ENCODE measurements at places on chromosomes 5 and 9. TPM values are rescaled to one million over a fixed set of nuclear protein-coding genes. Genes with fewer than 3 reads are reported as not detected.

The GMCL2 gene
- total RNA-seq: not detected

The IL3 gene
- total RNA-seq: 71.9 TPM

The TPPP gene
- 0.38 TPM for total RNA-seq

The ASPN gene
- total RNA-seq: not detected

The SLC45A2 gene
- total RNA-seq: not detected

The CD72 gene
- 6.5 TPM for total RNA-seq

The RAB3C gene
- not detected for total RNA-seq

The LHFPL2 gene
- 1.2 TPM for total RNA-seq

The CLIC3 gene
- total RNA-seq: 3.4 TPM

The AGXT2 gene
- not detected for total RNA-seq

The CDK7 gene
- 40.8 TPM for total RNA-seq

The OSMR gene
- total RNA-seq: not detected

The DHFR gene
- 82.7 TPM for total RNA-seq

The GFM2 gene
- 33.9 TPM for total RNA-seq

The FTMT gene
- not detected for total RNA-seq

The ANKRD18B gene
- total RNA-seq: not detected

The CNOT8 gene
- 47.7 TPM for total RNA-seq

The STPG3 gene
- total RNA-seq: 0.27 TPM

The RASGRF2 gene
- 13.5 TPM for total RNA-seq

The DENND1A gene
- total RNA-seq: 15.0 TPM

The FAM81B gene
- total RNA-seq: not detected

The CAPSL gene
- total RNA-seq: 0.40 TPM

The C9 gene
- total RNA-seq: not detected

The SHISAL2B gene
- total RNA-seq: not detected

The FIBCD1 gene
- not detected for total RNA-seq

The PLCXD3 gene
- total RNA-seq: not detected

The SMAD5 gene
- total RNA-seq: 21.9 TPM

The PCDHGA3 gene
- total RNA-seq: not detected

The ARHGEF37 gene
- total RNA-seq: 0.13 TPM

The PCDHGB4 gene
- 0.13 TPM for total RNA-seq

The NUDCD2 gene
- 36.2 TPM for total RNA-seq

The NDUFB6 gene
- total RNA-seq: 65.6 TPM

The PCDHA1 gene
- total RNA-seq: not detected

The NEURL1B gene
- 0.04 TPM for total RNA-seq

The WASHC1 gene
- 15.7 TPM for total RNA-seq

The SHOC1 gene
- total RNA-seq: not detected

The PCDHB6 gene
- not detected for total RNA-seq

The FBP1 gene
- 0.55 TPM for total RNA-seq

The ZDHHC11B gene
- total RNA-seq: 0.55 TPM

The PFN3 gene
- total RNA-seq: not detected

The GFPT2 gene
- total RNA-seq: 1.9 TPM

The TNC gene
- 1.4 TPM for total RNA-seq

The SH3TC2 gene
- not detected for total RNA-seq
